CD4-positive, alpha-beta T cell treated with Interleukin-6 at 100 ng/mL for 8 hours (primary cell): ENCODE measurements at places on chromosomes 1 and 21.

DNA sequence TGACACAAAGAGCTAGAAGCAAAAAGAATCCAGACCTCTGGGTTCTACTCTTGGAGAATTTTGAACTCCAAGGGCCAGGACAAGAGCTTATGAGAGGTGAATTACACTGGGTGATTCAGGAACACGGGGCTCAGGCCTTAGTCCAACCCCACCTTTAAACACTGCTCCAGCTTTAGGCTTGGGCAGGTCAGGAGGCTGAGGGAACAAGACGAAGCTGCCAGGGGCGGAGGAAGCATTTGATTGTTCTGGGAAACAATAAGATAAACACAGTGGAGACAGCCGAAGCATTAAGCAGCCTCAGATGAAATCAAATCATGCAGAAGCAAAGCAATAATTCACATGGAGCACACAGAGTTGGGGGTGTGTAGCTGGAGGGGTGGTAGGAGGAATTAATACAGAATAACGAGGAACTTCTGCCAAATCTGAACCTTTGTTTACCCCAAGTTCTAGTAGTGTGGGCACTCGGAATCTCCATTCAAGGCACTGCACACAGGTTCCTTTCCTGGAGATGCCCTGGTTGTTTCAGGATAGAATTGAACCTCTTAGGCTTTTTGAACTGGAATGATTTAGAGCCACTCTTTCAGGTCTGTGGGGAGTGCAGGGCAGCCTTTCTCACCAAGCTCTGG is 93.2 kb downstream of the PLXNA2 start:
- DNase-seq, result no peak

DNA sequence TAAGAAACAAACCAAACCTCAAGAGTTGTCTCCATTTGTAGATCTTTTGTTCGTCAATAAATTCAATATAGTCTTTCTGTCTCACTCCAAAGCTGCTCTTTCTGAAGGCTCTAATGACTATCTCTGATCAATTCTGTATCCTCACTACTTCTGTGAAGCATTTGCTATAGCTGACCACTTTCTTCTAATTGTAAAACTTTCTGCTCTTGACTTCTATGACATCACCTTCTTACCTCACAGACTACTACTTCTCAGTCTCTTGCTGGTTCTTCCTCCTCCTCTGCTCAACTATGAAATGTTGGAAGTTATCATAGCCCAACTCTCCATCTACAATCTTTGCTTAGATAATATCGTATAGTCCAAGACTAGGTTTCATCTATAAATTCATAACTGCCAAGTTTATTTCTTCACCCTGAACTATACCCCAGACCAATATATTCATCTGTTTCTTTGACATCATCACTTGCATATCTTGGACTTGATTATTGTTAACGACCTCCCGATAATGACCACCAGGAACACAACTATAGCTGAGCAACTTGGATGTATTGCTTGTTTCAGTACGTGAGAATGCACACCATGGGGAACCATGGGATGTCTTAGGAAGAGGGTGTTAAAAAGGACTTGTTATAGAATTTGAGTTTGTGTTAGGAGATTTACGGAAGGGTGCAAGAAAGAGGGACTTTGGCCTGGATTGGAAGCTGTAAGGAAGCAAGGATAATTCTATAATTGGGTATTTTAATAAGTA is 2.0 kb upstream of the CDC7 start:
- DNase-seq, result no peak

DNA sequence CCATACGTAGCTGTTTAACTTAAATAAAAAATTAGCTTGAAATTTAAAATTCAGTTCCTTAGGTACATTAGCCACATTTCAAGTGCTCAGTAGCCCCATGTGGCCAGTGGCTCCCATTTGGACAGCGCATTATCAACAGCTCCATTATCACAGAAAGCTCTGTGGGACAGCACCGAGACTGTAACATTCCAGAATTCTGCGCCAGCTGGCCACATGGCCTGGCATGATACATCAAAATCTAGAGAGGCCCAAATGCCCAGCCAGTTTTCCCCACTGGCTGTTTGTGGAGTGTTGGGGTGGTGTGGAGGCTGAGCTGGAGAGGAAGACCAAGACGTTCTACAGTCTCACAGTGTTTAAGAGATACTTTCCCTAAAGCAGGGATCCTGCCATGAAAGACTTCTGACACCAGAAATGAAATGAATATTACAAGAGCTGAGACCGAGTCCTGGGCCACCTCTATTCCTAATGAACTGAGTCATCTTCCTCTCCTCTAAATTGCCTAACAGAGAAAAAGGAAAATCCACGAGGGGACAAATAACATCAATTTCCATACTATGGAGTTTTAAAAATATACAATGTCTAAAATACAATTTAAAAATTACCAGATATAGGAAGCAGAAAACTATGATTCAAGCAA is 27.3 kb upstream of the ACTA1 start:
- no peak for DNase-seq

DNA sequence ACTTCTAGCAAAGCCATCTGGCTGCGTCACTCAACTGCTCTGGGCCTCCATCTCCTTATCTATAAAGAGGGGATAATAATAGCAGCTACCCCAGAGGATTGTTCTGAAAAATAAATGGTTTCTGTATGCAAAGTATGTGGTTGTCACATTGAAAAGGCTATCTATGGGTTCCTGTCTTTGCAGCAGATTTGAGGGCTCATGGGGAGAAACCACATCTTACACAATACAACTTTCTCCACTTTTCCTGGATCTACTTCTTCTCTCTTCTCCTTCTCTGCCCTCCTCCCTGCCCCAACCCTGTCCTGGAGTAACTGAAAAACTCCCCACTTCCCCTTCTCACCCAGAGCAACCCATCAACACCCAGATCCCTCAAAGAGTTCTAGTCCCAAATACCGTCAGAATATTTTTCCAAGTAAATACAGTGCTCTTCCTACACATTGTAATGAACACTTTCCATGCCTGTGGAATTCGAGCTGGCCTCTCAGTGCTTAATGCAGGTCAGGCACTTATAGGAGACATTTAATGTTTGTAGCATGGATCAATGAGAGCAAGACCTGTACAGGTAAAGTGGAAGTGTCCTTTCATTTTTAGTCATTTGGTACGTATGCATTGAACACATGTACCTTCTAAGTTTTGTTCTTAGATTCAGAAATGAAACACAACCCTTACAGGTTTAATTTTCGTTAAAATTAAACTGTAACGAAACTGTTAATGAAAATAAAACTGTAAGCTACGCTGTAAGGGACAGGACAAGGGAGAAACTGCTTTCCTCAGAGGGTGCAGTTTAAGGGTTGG is 131.9 kb downstream of the AK5 start:
- no peak for DNase-seq

- no peak for DNase-seq
Measured at GRCh38 chr1:234727018-234727940, 117.3 kb upstream of the IRF2BP2 start.

- DNase-seq, result no peak
Measured at GRCh38 chr1:32725615-32725982, 23.0 kb upstream of the SYNC start.
